NCI-H1092 (cell line): ENCODE measurements at places on chromosomes 2 and 18.

DNA sequence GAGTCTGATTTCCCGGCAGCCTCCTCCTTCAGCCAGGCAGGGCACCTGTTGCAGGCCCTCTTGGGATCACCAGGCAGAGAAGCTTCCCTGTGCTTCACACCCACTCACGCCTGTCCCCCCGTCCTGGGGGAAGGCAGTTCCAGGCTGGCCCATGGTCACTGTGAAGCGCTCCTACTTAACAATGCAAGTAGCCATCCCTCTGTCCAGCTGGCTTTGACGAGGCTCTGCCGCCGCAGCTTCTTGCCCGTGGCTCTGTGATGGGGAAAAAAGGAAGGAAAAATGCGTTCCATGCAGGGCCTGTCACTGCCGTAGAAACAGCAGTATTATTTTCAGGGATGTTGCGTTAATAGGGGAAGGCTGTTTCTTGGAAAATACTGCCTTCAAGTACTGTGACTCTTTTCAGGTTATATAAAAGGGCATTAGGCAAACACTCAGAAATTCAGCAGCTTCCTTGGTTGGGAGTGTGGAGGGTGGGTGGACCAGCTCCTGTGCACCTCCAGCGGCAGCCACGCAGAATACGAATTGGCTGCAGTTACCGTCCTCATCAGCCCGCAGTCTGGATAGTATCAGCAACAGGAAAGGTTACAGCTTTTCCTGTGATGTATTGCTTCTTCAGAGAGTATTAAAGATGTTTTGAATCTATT, 232.3 kb downstream of the KLHL29 start:
- DNase-seq: peak; percentile 58

DNA sequence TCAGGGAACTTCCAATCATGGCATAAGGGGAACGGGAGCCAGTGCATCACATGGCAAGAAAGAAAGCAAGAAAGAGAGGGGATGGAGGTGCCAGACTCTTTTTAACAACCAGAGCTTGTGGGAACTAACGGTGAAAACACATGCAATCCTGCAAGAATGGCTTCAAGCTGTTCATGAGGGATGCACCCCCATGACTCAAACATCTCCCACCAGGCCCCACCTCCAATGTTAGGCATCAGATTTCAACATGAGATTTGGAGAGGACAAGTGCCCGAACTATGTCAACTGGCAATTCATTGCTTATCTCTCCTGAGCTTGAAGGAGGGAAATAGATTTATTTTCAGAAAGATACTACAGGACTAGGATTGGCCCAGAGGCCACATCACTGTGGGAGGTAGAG, 270.0 kb downstream of the SLC4A3 start:
- DNase-seq: no peak

- no peak for DNase-seq
These were observed 8.7 kb upstream of the CCL20 start for GRCh38 chr2:227804975-227805374.

- no peak for DNase-seq
These were observed 179.1 kb downstream of the HAUS1 start for GRCh38 chr18:46283268-46283667.

DNA sequence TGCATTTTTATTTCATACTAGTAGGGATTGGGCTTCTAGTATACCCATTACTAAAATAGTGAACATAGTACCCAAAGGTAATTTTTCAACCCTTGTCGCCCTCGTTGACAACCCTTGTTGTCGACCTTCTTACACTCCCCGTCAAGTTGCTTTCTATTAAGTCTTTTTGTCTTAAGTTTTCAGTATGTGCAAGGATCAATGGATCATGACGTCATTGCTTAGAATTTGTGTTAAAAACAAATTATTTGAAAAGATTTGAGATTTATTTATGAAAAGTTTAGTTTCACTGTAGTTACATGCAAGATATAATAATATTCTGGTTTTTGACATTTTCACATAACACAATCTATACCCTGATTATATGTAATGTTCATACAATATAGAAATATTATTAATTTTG, 110.4 kb downstream of the CBLN2 start:
- DNase-seq: no peak

DNA sequence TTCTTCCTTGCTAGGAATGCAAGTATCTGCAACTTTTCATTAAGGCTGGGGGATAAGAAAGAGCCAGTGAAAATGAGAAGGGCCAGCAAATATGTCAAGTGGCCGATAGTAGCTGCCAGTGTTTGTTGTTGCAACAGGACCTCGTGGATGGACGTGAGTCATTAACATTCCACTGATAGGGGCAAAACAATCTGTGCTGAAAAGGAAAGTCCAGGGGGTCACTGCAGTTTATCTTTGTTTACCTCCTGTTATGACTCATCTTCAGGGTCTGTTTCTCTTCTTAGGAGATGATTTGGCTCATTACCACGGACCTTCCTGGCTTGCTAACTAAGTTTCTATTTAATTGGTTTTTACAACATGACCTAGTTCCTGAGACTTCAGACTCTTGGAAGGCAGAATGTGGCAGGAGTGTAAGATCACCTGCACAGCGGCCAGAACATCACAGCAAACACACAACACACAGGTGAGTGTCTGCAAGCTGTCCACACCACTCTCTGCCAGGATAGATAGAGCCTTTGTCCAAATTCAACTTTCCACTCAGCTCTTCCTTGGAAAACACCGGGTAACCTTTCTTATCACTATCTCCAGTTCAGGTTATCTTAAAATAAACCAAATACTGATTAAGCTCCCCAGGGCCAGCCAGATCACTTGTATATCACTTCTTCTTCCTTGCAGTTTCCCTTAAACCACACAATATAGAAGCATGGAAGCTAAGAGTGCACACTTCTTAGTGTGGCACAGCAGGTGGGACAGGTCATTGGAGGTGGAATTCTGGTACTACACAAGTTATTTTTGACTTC, 157.5 kb upstream of the LMAN1 start:
- no peak for DNase-seq

- no peak for DNase-seq
These were observed 47.7 kb downstream of the INPP5D start for GRCh38 chr2:233107831-233108300.

GRCh38 chr2:46143429-46144132, 153.6 kb upstream of the EPAS1 start:
- no peak for DNase-seq

DNA sequence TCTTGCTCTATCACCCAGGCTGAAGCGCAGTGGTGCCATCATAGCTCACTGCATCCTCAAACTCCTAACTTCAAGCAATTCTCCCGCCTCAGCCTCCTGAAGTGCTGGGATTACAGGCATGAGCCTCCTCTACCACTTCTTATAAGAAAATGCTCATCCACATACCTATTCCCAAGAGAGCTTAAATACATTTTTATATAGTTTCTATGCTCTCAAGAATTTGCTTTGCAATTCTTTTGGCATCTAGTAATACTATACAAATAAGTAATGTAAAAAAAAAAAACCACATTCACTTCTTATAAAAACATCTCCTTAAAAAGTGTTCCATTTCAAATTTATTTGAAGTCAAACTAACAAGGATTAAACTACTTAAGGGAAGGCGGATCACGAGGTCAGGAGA, 197.3 kb downstream of the DNAH7 start:
- DNase-seq: no peak

DNA sequence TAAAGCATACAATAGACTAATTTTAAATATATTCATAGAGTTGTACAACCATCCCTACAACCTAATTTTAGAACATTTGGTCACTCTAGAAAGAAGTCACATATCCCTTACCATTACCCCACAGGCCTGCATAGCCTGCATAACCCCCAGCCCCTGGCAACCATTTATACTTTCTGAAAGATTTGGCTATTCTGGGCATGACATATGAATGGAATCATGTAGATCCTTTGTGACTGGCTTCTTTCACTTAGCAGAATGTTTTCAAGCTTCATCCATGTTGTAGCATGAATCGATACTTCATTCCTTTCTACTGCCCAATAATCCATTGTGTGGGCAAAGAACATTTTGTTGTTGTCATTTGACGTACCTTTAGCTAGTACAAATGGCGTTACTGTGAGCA, 151.5 kb downstream of the WDSUB1 start:
- no peak for DNase-seq

DNA sequence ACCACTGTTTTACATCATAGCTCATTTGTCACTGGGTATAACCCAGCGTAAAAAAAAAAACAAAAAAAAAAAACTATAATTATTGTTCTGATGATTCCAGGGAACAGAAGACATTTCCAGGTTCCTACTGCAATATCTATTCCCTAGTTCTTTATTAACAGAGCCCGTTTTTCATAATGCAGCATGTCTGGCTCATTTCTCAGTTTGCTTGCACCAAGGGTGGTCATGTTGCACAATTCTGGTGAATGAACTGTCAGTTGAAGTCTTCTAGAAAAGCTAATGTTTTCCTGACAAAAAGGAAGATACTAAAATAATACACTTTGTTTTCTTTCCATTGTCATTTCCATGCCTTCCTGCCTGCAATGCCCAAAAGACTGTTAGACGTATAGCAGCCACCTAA, 180.1 kb downstream of the RDH14 start:
- no peak for DNase-seq

GRCh38 chr2:72757177-72757775, 68.6 kb downstream of the EXOC6B start:
- DNase-seq: no peak

GRCh38 chr18:63788447-63789096, 13.4 kb downstream of the SERPINB7 start:
- no peak for DNase-seq

DNA sequence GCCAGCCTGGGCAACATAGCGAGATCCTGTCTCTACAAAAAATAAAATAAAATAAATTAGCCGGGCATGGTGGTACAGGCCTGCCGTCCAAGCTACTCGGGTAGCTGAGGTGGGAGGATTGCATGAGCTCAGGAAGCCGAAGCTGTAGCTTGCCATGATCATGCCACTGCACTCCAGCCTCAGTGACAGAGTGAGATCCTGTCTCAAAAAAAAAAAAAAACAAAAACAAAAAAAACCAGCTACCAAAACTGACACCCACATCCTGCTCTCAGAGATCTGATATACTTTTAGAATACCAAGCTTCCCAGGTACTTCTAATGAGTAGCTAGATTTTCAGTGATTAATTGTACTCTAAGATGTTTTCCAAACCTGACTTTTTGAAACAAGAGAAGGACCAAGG, 74.0 kb downstream of the TTC27 start:
- no peak for DNase-seq

DNA sequence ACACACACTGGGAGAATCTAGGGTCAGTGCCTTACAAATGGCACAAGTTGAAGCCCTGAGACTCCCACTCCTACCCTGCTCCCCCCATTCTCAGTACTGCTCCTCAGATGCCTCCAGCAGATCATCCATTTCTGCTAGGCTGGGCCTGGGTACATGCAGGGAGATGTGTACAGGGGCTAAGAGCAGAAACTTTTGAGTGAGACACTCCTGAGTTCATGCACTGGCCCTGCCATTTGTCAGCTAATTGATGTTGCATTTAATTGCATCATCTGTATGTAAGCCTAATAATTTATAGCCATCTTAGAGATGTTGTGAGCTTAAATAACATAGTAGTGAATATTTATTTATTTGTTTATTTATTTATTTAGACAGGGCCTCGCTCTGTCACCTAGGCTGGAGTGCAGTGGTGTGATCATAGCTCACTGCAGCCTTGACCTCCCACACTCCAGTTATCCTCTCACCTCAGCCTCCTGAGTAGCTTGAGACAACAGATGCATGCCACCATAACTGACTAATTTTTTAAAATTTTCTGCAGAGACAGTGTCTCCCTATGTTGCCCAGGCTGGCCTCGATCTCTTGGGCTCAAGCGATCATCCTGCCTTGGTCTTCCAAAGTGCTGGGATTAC, 4.8 kb upstream of the CASP8 start:
- no peak for DNase-seq

DNA sequence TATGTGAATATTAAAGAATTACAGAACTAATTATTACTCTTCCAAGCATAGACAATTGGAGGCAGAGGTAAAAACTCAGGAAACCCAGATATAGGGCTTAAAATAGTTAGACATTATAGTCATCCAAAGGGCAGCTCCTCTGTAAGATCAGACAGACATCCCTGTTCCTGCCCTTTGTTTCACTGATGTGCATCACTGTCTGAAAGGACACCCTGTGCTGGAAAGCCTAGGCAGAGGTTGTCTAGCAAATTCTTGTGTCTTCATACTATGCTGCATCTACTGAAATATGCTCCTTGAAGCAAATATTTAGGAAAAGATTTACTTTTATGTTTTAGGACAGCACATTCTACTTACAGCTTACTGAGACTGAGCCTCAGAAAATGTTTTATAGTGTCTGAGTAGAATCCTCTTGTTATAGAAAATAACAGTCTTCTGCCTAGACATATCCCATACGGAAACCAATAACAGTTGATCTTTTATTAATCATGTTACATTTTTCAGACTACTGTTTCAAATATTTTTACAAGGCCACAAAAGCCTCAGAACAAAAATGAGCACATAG, 977.3 kb upstream of the CDH2 start:
- DNase-seq: no peak
